HS-27A (cell line): ENCODE measurements at places on chromosomes 1 and 21.
A peak's percentile ranks its signal among the peaks of the same experiment; 100 is the strongest.

DNA sequence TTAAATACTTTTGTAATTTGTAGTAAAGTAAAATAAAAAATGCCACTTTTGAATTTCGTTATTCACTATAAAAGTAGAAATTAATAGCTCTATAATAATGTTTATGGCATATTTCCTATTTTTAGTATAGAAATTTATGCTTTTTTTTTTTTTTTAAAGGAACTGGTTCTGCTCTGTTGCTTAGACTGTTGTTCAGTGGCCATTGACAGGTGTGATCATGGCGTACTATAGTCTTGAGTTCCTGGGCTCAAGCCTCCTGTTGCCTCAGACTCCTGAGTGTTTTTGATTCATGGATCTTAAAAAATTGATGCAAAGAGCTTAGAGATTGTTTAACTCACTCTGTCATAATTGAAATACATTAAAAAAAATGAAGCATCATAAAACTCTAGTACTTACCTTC is 53.6 kb downstream of the RPS6KC1 start:
- DNase-seq, result no peak

DNA sequence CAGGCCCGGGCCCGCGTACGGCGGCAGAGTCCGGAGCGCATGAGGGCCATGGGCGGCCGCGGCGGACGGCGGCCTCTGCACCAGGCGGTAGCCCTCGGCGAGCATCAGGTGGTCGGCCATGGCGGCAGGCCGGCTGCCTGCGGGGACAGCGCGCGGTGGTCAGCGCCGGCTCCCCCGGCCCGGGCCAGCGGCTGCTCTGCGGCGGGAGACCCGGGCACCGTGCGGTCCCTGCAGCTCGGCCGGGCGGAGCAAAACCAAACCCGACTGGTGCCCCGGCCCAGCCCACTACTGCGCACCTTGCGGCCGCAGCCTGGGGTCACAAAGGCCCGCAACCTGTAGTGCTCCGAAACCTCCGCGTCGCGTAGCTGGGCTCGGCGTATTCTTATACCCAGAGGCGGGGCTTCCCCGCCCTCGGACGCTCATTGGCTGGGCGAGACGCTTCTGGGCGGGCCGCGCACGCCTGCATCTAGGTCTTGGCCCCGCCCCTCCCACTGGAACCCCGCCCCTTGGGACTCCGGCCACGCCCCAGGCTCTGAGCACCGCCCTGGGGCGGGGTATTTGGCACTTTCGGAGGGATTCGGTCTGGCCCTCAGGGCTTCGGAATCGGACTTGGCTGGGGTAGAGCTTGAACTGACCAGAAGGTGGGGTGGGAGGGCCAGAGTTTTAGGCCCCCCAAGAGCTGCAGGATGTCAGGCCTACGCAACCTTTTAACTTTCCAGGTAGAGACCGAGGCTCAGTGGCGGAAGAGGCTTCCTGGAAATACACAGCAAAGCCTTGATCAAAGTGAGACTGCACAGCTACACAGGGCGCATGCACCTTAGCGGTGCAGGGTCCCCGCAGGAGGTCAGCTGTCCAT is at the start of gene CITED4:
Gene CITED4 (minus strand): TSS at position 356 of the 856 bp plus-strand sequence. CDS start 236 bp downstream, at position 120.
- peak; percentile 89 for DNase-seq

DNA sequence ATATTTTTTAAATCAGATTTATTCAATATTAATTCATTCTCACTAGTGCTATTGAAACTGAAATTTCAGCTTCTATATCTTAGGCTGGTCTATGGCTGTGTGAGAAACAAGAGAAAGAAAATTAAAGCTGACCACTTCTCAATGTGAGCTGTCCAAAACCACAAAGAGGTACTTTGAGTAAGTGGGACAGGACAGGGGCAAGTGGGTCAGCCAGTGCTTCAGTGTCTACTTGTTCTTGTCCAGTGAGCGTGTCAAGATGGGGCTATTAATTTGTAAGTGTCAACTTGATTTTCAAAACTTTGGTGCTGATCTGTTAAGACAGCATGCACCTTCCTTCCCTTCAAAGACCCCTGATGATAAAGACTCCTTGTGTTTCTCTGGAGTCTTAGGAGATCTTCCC is 533.9 kb downstream of the PLPP3 start:
- no peak for DNase-seq

DNA sequence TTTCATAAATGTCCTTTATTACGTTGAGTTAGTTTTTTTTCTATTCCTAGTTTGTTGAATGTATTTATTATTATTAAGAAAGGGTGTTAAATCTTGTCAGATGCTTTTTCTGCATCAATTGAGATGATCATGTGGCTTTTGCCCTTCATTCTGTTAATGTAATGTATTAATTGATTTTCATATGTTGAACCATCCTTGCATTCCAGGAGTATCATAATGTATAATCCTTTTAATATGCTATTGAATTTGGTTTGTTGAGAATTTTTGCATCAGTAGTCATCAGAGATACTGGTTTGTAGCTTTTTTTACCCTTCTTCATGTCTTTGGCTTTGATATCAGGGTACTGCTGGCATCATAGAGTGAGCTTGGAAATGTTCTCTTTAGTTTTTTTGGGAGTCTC is 100.0 kb downstream of the POFUT2 start:
- no peak for DNase-seq

DNA sequence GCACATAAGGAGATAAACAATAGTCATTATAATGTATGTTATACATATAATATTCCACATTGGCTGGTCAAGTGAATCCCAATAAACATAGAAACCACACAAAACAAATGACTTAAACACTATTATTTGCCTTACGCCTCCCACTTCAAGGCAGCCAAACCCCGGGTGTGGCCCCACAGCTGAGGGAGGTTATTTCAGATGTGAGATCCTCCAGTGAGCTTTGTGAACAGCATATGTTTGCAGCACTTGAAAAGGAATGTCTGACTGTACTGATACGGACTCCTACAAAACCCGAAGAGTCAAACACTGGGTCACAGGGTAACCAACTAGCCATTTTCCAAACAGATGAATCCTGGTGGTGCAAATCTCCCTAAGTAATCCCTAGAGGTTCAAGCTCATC is 27.1 kb upstream of the DISP1 start:
- DNase-seq, result no peak

- DNase-seq, result no peak
Measured at GRCh38 chr1:27607239-27607804, 3.4 kb upstream of the AHDC1 start.

- DNase-seq, result no peak
Measured at GRCh38 chr21:14916676-14917141, 148.1 kb downstream of the NRIP1 start.

- no peak for DNase-seq
Measured at GRCh38 chr1:161198897-161199431, at the start of gene ADAMTS4. Gene ADAMTS4 (minus strand): TSS chr1:161199054. CDS start chr1:161198627, 427 bp downstream.

- DNase-seq, result no peak
Measured at GRCh38 chr21:15210235-15210678, 145.5 kb upstream of the NRIP1 start.

DNA sequence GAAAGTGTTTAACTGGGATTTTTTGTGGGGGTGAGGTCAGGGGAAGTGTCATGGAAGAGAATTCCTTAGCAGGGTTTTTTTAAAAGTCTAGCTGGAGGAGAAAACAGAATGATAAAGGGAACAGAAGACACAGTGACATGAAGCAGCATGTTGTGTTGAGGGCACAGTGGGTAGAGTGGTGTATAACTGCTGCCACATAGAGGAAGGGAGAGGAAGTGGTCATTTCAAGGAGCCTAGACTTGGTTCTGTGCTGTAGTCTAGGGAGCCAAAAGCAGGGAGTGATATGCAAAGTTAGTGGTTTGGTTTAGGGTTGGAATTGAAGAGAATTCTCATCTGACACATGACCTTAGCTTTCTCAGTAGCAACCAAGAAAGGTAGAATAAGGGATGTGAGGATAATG is 10.2 kb downstream of the EEIG2 start:
- DNase-seq, result no peak

GRCh38 chr1:226615876-226616275 is 67.3 kb downstream of the STUM start:
- DNase-seq, result no peak

GRCh38 chr1:168803806-168804510 is 75.0 kb upstream of the DPT start:
- DNase-seq, result no peak

- peak; percentile 95 for DNase-seq
Measured at GRCh38 chr1:183942933-183943693, 94.4 kb downstream of the COLGALT2 start.

DNA sequence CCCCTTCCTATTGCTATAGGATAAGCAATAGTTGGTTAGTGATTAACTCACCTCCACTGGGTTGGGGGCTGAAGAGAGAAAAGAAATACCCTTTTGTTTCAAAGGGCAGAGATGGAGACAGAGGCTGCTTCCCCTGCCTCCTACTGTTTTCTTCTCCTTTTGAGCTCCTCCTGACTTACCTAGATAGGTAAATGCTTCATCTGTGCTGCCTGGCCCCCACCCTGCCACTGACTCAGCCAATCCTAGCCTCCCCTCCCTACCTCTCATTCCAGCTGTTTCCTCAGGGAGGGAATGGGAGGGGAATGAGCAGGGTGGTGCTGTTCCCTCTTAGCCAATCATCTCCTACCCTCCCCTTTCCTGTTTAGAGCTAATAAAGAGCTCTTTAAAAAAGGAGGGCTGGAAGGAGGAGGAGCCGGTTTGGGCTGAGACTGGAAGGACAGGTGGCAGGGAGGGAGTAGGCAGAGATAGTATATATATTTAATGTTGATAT is at the start of gene C1orf116:
Gene C1orf116 (minus strand): TSS at position 229 of the 490 bp plus-strand sequence. CDS start 5,158 bp downstream, outside the sequence.
- DNase-seq, result no peak

- DNase-seq, result no peak
Measured at GRCh38 chr1:153341431-153341934, 7.2 kb downstream of the PGLYRP4 start.

DNA sequence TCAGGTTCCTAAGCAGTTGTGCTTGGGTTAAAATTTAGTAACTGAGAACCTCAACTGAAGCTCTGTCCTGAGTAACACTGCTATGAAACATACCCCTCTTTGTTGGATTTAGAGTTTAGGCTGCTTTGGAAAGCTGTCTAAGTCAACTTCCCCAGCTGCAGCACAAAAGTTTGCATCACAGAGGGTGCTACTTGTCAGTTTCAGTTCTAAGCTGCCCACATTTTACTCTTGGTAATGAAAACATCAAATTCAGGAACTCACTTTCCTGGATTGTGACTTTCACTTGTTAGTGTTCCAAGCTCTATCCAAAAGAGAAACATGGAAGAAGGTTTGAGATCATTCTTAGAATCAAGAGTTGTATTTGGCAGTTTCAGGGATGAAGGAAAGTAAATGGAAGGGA is 191.7 kb upstream of the NFIA start:
- no peak for DNase-seq

- no peak for DNase-seq
Measured at GRCh38 chr21:28781602-28782276, 210.9 kb downstream of the LTN1 start.

DNA sequence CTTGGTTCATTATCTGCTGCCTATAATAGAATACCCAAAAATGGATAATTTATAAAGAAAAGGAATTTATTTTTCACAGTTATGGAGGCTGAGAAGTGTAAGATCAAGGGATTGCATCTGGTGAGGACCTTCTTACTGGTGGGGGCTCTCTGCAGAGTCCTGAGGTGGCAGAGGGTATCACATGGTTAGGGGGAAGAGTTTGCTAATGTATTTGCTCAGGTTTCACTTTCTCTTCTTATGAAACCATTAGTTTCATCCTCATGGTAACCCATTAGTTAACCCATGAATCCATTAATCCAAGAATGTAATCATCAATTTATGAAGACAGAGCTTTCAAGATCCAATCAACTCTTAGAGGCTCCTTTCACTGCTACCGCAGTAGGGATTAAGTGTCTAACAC is 120.6 kb downstream of the DNM3 start:
- DNase-seq, result no peak

DNA sequence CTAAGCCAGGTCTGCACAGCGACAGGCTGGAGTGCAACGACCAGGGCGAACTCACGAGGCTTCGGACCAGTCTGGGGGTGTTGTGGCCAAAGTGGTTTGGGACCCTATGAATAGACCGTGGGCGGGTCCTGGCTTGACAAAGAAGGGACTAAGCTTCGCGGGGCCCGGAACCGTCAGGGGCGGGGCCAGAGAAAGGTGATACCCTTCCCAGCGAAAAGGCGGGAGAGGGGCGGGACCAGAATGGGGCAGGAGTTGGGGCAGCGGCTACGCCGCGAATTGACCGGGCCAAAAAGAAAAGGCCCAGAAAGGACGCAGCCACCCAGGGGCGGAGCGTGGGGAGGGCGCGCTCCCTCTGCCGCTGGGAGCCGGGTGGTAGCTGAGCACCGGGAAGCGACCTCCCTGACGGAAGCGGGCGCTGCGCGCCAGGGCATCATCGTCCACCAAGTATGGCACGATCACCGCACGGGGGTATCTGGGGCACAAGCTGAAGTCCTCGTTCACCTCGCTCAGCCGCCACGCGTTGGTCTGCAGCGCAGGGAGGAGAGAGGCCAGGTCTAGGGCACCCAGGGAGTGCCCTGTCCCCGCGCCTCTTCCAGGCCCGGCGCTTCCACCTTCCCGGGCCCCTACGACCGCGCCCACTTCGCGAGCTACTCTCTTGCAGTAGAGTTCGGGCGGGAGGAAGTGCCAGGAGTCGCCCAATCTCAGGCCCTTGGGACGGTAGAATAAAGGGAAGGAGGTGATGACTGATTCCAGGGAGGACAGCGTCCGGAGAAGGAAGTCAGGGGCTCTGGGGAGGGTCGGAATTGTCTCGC is 6.7 kb upstream of the FAM167B start:
- peak; percentile 54 for DNase-seq

DNA sequence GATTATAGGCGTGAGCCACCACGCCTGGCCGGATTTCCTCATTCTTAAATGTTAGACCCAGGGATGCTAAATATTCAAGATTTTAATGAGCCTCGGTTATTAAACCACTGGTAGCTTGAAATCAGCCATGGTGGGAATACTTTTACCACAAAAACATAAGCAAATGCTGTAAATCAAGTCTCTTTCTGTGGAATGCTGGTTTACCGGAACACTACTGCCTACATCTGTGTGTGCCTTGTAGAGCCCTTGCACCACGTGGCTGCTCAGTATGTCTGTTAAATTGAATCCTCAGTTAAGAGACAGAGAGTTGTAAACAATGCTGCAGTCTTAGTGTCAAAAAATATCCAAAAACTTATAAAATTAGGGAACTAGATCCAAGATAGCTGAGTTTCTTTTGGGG is 26.8 kb upstream of the CNN3 start:
- no peak for DNase-seq

GRCh38 chr1:183656355-183656754 is 3.2 kb upstream of the APOBEC4 start:
- DNase-seq, result no peak

- DNase-seq, result no peak
Measured at GRCh38 chr1:154384650-154385489, 20.3 kb upstream of the IL6R start.

GRCh38 chr1:227944090-227944930 is 3.4 kb downstream of the WNT9A start:
- no peak for DNase-seq

DNA sequence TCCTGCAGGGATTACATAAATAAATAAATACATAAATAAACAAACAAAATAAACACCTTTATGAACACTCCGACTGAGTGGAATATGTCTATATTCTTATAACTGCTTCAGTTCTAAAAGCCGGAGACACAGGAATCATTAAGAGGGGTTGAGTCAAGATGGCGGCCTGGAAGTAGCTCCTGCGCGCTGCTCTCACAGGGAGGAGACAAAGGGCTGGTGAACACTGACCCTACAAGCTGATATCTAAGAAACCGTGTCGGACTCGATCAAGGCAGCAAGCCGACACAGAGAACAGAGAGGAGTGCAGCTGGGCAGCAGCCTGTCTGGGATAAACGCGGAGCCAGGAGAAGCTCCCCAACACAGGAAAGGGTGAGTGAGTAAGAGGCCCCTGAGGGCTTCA is 1098.6 kb upstream of the NCAM2 start:
- no peak for DNase-seq

GRCh38 chr1:159177272-159177907 is 6.0 kb downstream of the CADM3 start:
- DNase-seq, result no peak
